Nucleus accumbens (tissue), 56 donors: ENCODE measurements at places on chromosomes 7 and 10.
A peak's percentile ranks its signal among the peaks of the same experiment; 100 is the strongest.

- DNase-seq: no peak
Observed at GRCh38 chr10:128764190-128764589, 638.0 kb upstream of the MKI67 start.

DNA sequence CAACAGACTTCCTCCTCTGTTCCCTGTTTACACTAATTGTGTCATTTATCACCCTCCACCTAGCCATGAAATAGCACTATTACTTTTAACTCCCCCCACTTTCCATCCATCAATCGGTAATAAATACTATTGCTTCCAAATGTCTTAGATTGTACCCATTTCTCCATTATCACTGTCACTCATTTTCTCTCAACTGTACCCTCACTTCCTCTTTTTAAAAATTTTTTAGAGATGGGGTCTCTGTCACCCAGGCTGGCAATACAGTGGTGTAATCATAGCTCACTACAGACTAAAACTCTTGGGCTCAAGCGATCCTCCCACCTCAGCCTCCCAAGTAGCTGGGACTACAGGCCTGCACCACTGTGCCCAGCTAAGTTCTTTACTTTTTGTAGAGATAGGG, 123.5 kb upstream of the EGR2 start:
- no peak for DNase-seq

GRCh38 chr7:139439375-139439774, 44.1 kb downstream of the KLRG2 start:
- DNase-seq: no peak

DNA sequence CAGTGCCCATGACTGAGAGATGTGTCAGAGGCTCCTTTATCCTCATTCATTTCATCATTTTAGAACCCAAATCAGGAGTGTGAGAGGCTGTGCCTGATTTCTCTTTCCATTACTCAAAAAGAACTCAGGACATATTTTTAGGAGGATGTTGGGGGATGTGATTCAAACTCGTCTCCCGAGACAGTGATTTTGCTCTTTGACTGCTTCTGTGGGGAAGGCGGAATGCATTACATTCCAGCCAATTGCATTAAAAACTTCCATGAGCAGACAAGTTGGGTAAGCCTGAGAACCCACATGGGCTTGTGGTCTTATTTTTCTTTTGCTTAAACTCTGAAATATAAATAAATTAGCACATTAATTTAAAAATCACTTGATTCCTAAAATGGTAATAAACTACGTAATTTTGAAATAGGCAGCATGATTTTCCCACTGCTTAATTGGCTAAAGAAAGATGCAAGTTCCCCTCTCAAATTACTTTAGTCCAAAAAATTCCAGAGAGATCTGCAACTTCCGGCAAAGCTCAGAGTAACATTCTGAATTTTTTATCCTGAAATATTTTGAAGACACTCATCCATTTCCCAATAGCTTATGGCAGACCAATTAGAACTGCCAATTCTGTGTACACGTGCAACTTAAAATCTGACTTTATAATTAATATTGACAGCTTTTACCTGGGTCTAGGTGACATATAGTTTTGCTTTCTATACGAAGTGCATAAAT, 185.6 kb downstream of the C7orf25 start:
- no peak for DNase-seq

GRCh38 chr10:98361131-98362025, 53.6 kb downstream of the PYROXD2 start:
- DNase-seq: peak; percentile 16

GRCh38 chr10:62079885-62080559, 178.5 kb downstream of the ARID5B start:
- DNase-seq: no peak

GRCh38 chr10:88538048-88538447, 45.1 kb downstream of the RNLS start:
- DNase-seq: no peak

- no peak for DNase-seq
Observed at GRCh38 chr10:2744547-2745200, 322.7 kb upstream of the PFKP start.

DNA sequence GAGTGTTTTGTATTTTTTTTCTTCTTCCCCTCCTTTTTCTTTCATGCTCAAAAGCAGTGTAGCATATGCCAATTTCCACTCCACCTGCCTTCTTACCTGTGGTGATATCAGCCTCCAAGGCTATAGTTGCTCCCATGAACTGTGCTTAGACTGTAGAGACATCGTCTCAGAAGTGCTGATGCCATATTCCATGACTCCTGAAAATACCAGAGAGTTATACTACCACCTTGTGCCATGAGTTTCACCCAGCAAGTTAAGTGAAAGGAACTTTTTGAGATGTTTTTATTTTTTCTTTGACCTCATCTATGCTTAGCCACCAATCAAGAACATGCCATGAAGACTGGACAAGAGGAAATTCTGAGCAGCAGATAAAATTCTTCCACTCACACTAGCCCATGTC, 142.8 kb upstream of the SEMA3E start:
- no peak for DNase-seq

GRCh38 chr7:43764807-43765491, 6.5 kb downstream of the BLVRA start:
- DNase-seq: no peak

GRCh38 chr7:45295222-45295621, 137.6 kb downstream of the RAMP3 start:
- no peak for DNase-seq

- DNase-seq: no peak
Observed at GRCh38 chr7:133678137-133678814, 425.4 kb downstream of the EXOC4 start.

DNA sequence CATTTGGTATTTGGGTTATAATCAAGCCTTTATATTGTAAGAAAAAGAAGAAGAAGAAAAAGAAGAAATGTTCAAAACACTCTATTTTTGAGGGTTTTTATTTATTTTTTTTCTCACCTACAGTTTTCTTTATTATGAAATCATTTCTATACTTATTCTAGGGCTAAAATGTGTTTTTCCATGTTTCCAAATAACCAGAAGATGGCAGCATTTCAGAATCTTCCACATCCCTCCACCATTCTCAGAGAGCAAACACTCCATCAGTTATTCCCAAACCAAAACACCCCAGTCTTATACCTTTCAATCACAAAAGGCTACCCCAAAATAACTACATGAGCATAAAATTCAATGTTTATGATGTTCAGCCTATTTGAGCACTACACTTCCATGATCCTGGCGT, 38.7 kb upstream of the PPP1R17 start:
- DNase-seq: no peak

GRCh38 chr10:131312478-131312836, 936 bp upstream of the TCERG1L start:
- DNase-seq: no peak

DNA sequence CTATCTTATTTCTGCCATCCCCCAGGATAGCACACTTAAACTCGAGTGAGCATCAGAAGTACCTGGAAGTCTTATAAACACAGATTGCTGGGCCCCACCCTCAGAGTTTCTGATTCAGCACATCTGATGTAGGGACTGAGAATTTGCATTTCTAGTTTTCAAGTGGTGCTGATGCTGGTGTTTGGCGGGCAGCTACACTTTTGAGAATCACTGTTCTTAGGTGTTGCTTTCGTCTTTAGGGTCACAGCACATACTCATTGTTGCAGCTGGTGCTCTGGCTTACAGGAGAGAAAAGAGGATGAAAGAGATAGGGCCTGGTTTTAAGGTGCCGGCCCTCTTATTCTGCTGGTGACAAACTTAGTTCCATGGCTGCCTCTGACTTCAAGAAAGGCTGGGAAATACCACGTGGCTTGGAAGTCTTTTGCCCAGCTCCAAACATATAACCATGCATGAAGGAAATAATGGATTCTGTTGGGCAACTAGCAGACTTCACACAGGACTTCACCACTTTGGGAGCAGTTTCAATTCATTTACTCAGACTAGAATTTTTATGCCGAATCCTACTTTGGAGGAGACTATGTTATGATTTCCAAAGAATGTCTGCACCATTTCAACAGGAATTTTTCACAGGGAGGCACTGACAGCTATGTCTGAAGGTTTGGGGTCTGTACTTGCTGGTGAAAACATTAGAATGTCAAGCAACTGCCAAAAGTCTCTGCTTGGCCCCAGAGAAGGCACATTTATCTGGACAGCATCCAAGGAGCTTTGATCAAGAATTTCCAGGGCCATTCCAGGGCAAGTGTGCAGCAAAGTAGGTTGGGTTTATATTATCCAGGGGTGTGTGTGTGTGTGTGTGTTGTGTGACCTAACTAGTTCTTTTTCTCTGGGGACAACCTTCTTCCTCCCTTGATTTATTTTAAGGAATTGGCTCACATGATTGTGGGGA, 6.9 kb upstream of the MINDY4 start:
- no peak for DNase-seq

- DNase-seq: no peak
Observed at GRCh38 chr10:2020836-2021235, 283.5 kb upstream of the ADARB2 start.

GRCh38 chr10:131032329-131033165, 279.0 kb downstream of the TCERG1L start:
- no peak for DNase-seq

DNA sequence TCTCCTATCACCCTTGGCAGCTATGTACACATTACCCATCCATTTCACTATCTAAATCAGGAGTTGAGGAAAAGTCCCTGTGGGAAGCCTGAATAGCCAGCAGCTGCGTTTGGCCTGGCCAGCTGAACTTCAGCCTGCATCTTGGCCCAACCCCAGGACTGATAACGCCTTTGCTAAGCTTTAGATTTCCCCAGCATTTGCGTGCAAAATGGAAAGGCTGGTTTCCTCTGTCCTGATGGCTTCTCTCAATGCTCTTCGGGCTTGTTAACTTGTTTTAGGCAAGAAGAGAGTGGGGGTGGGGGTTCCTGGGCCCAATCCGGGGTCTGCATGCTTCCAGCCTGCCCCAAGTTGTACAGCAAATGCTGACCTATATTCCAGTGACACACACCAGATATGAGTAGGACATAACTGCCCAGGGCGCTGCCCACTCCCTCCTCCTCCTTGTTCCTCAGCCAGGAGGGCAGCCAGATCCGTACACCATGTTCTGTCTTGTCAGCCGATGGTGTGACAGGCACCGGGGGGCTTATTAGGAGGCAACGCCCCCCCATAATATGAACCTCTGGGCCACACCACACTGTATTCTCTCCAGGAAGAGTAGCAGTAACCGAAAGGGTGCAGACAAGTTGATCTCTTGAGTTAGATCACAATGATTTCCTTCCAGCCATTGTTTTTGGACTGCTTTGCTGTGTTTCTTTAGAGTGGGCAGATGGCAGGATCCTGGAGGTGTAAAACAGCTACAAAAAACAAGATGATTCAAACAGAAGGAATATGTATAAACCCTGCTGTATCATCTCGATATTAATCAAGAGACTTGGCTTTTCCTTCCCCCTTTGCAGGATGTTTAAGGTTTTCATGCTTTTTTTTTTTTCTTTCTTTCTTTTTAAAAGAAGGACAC, 339.0 kb downstream of the RNLS start:
- no peak for DNase-seq

GRCh38 chr10:95818010-95818409, 62.0 kb downstream of the ENTPD1 start:
- DNase-seq: no peak

GRCh38 chr10:5504146-5505072, 5.0 kb upstream of the CALML5 start:
- no peak for DNase-seq

DNA sequence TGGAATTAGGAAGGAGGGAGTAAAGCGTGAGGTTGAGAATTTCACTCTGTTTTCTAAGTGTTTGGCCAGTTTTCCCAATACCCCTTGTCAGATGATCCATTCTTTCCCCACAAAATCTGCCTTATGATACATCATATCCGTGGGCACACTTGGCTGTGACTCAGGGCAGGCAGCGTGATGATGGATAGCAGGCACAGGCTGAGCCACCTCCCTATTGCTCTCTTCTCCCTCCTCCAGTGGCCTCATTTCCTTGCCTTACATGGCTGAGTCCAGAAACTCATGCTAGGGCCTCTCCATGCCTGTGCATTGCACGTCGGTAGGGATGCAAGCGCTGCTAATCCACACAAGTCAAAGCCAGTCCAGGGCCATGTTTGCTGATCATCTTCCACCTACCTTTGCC, 128.3 kb downstream of the AMPH start:
- no peak for DNase-seq

DNA sequence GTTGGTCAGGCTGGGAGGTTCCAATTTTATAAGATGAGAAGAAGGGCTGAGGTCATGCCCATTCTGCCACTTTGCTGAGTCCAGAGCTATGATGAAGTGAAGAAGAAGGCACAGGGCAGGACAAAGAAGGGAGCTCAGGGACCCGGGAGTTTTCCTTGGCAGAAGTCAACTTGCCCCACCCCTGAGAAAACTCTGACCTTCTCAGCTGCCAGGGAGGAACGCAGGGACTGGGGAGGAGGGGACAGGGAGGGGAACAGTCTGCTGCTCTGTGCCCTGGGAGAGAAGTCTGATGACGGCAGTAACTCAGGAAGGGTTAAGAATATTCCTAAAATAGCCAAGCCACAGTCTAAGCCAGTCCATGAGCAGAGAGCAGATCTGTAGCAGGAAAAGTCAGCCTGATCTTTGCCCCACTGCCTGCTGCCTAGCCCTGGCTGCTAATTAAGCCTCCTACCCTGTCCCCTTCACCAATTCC, 11.7 kb downstream of the ADIRF start:
- no peak for DNase-seq

GRCh38 chr7:18860221-18860620, 257.2 kb downstream of the TWIST1 start:
- no peak for DNase-seq

DNA sequence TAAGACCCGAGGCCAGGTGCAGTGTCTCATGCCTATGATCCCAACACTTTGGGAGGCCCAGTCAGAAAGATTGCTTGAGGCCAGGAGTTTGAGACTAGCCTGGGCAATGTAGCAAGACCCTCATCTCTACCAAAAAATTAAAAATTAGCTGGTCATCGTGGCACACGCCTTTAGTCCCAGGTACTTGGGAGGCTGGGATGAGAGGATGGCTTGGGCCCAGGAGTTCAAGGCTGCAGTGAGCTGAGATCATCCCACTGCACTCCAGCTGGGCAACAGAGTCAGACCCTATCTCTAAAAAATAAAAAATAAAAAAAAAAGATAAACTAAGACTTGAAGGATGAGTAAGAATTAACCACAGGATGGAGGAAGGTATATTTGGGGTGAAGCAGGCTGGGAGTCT, 77.9 kb downstream of the JCAD start:
- DNase-seq: no peak

GRCh38 chr7:135234727-135235126, 1.1 kb downstream of the STRA8 start:
- DNase-seq: no peak
